ENCODE measurements at places on chromosomes 6 and 20.

DNA sequence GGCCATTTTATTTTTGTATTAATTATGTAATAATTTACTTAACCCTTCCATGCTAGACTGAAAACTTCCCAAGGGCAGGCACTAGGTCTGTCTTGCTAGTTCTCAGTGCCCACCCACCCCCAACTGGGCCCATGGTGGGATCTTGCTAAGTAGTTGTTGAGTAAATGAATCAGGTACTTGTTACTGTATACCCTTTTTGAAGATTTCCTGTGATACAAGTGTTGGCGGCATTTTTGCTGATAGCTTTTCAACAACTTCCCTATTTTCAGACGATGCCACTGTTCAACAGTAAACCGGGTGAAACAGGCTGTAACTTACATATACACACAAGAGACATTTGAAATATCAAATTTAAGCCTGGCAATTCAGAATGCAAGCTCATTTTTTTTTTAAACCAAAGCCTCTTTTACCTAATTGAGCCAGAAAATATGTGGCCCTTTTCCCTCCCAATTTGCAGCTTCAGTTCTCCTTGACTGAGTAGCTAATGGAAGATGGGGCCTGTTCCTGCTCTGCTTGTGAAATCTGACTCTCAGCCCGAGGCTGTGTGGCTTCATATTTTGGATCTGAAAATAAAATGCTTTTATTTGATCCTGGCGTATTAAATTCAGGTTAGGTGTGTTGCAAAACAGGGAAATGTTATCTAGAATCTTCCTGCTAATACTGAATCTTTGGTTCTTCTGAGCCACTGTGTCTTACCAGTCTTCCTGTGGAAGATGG lies 288.3 kb downstream of the NRN1 start:
- no peak for DNase-seq

DNA sequence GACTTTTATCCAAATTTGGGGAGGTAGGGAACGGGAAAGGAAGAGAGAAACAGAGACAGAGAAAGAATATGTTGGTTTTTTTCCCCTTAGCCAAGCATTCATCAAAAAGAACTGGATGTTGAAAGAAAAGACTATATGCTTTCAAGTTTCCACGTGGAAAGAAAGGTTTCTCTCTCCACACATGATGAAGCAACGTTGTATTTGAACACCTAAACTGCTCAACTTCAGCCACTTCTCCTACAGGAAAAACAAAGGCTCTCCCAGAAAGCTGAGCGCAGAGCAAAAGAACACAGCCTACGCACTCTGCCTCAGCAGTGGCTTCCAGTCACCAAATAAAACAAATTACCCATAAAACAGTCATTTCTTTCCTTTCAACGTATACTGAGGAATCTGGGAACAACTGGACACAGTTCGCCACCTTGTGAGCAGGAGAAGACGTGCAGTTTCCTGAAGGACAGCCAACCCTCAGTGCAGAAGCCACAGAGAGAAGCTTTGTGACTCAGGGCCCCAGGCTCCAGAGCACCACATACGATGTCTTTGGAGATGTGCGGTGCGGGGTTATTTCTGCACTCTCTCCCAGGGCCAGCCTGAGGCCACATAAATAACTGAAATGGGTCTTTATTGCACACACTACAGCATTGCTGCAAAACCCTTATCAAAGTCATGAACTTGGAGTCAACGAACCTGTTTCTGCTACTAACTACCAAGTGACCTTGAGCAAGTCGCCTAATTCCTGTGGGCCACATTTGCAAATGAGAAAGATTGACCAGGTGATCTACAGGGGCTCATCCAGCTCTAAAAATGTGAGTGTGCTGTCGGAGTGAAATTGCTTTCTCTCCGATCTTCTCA lies 10.1 kb downstream of the IL17F start:
- DNase-seq = peak; percentile 65

DNA sequence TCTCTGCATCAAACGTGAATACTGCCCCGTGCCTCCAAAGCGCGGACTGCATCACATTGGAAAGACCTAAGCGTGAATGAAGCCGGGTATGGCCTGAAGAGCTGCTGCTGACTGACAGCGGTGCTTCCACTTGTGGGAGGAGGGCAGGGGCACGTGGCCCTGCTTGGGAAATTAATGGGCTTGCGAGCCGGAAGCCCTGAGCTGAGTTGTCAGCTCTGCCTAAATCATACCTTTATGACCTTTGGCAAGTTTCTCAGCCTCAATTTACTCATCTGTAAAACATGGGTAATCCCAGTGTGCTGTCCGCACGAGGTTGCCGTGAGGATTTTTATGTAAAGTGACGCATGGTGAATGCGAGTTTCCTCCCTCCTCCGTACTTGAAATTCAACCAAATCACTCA lies 67.0 kb upstream of the FOXQ1 start:
- no peak for DNase-seq

GRCh38 chr20:46599227-46599987 lies 49.0 kb upstream of the OCSTAMP start:
- DNase-seq = no peak

DNA sequence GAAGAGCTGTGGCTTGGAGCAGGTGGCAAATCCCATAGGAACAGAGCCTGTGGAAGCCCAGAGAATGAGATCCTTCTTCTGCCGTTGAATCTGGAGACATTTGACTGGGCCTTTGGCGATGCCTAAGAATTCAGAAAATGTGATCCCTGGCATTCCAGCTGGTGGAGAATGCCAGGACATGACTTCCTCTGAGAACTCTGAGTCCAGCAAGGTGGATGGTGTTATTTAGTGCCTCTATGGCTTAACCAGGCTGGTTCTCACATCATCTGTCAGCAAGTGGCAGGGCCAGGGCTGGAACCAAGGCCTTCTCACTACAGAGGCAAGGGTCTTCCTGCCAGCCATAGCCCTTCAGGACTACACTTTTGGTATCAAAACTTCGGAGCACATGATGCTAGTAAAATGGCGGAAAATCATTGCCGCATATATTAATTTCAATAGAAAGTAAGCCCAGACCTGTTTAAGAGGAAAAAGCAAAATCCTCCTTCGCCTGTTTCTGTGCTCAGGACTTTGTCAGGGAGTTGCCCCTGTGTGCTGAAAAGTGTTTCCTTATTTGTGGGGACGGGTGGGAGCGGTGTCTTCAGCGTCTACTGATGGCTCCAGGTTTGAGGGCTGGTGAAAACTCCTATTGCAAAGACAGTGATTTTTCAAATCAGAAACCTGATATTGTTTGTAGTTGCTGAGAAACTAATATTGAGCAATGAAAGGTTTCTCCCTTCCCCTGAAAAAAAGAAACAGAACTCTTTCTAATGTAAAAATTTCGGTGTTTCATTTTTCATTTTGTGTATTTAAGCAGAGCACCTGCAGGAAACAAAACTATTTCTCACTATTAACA lies 23.9 kb downstream of the DUSP22 start:
- DNase-seq = no peak
